GM12892 (cell line): ENCODE measurements at places on chromosomes 3 and 15.

DNA sequence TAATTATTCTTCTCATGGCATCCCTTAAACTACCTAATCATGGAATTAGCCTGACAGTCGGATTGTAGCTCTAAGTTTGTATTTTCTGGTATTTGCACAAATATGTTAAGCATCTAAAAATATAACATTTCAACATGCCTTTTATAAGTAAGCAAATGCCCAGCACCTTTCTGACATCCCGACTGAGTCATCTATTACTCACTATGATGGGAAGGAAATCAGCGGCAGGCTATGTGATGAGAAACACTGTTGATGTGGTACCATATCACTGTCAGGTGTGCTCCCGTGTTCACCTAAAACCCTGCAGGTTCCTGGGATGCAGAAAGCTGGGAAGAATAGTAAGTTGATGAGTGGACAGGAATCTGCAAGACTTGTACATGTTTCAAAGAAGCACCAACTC, 367.8 kb upstream of the IL12A start:
- no peak for DNase-seq

DNA sequence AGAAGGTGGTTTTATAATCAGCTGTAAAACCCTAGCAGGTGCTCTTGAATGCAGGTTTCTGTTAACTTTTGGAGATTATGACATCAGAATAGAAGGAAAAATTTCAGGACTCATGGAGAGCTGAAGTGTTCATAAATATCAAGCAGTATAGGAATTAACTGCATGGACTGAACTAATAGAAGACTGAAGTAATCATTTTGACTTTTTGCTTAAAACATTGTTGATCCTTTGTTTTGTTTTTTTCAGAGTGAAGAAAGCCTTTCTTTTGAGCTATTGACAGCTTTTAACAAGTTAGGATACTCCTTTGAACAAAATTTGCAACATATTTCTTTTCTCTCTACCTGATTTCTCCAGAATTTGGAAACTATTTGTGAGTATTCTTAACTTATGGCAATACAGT, 70.6 kb upstream of the DAZL start:
- DNase-seq: no peak

GRCh38 chr3:132399054-132399929, 18.0 kb upstream of the DNAJC13 start:
- no peak for DNase-seq

DNA sequence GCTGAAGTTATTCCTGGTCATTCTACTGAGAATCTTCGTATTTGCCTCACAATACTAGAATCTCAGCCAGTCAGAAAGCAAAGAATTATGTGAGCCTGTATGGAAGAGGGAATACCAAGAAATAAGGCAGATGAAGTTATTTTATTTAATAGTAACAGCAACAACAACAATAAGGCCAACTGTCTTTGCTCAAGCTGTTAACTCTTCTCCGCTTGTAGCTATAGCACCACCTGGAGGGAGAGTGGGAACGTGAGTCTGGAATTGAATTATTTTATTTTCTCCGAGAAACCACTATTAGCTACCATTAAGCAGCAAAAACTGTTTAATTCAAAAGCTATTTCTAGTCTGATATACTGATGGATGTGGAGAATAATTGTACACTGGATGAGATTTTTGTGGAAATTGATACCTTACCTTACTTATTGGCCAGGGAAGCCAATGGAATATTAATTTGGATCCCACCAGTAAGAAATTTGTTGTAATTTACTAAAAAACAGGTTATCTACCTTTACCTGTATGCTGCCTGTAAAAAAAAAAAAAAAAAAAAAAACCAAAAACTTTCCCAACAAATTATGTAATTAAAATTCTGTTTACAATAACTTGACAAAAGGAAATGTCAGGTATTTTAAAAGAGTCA, 50.1 kb downstream of the CALML4 start:
- no peak for DNase-seq

GRCh38 chr3:55646121-55646520, 159.0 kb upstream of the WNT5A start:
- no peak for DNase-seq

DNA sequence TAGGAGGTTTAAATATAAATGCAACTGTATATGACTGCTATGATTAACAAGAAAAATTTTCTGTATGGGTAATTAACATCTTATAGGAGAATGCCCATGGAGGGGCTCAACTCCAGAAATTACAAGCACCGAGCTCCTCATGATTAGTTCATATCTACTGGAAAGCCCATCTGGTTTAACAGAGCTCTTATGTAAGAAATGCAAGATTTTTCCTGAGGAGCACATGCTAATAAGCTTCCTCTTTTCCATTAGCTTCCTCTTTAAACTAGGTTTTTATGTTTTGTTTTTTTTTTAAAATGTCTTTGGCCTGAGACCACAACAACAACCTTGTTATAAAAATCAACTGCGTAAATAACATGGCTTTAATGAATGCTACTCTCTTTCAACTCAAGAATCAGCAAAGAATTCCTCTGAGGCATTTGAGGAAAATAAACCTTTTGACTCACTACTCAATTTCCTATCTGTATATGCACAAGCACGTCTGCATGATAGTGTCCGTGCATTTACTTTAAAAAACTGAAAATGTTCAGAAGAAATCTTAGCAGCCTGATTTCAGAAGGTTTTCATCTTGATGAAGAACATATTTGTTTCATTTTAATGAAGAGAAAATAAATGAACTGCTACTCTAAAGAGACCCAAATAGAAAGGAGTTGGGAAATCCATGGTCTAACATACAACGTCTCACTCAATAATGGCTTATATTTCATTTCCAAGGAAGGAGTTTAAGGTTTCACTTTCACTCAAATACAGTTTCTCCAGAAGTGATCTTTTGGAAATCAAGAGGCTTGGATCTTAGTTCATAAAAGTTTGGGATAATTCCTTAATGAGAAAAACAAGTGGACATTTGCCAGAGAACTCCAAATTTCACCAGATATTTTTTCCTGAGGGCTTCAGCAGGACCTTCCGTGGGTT, 180.8 kb downstream of the KCNAB1 start:
- no peak for DNase-seq

DNA sequence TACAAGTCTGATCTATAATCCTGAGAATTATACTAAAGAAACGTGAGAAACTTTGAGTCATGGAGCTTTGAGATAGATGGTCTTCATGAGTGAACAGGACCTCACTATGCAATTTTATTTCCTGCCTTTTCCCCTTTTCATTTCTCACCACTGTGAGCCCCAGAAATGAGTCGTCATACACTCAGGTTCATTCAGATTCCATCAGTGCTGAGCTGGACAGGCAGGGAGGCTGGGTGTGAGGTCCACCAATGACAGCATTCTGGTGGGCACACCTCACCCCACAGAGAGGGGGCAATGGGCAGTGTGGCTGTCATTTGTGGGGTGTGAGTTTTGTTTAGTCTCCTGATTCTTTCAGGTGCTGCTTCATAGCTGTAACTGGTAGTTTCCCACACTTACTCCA, 16.9 kb downstream of the TIGIT start:
- no peak for DNase-seq

DNA sequence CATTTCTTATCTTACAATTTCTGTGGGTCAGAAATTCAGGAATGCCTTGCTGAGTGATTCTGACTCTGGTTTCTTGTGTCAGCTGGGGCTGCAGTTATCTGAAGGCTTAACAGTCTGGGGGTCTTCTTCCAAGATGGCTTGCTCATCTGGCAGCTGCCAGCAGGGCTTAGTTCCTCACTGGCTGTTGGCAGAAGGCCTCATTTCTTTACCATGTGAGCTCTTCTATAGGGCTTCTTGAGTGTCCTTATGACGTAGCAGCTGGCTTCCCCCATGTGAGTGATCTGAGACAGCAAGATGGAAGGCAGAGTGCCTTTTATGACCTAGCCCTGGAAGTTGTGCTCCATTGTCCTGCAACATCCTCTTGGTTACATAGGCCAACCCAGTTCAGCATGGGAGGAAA, 82.0 kb upstream of the PDZRN3 start:
- no peak for DNase-seq
